ENCODE measurements at places on chromosomes 2 and 18.
A peak's percentile ranks its signal among the peaks of the same experiment; 100 is the strongest.

GRCh38 chr18:27143580-27144287 lies 41.4 kb downstream of the CHST9 start:
- DNase-seq: peak; percentile 60

GRCh38 chr2:207599636-207600035 lies 25.6 kb downstream of the METTL21A start:
- no peak for DNase-seq

DNA sequence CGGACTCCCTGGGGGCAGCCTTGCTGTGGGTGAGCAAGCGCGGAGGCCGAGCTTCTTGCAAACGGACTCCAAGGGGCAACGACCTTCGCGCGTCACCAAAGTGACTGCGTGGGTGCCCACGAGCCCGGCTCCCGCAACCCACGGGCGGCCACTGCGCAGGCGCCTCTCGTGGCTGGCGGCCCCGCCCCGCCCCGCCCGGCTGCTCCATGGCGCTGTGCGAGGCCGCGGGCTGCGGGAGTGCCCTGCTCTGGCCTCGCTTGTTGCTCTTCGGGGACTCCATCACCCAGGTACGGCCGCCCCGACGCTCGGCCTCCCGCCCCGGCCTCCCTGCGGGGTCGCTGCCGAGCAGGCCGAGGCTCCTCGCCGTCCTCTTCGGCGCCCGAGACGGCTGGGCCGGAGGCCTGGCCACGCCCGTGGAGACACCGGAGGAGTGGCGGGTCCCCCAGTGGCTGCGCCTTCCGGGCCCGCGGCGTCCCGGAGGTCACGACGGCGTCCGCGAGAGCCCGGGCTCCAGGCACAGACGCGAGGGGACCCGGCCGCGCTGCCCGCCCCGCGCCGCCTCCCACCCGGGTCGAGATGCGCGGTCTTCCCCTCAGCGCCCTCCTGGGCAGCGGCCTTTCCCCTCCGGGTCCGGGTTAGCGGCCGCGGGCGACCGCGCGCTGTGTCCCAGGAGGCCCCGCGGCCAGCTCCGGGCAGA lies at the start of gene IAH1:
IAH1 (plus strand) TSS at position 191 of the 697 bp plus-strand sequence; CDS start at position 207, 16 bp downstream.
- no peak for DNase-seq

DNA sequence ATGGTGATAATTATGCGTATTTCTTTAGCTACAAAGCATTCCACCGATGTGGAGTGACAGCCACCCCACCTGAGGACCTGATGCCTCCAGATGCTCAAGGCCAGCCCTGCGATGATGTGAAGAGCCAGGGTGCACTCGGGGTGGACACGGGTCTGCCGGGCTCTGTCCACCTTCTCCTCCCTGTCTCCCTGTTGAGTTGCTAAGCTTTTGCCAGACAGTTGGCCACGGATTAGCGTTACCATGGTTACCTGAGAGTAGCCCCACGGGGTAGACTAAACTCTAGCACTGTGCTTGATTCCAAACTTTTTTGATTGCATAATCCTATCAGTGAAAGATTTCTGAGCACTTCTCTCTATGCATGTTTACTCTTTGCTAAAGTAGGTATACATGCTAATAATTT lies 86.2 kb downstream of the SMIM21 start:
- no peak for DNase-seq

DNA sequence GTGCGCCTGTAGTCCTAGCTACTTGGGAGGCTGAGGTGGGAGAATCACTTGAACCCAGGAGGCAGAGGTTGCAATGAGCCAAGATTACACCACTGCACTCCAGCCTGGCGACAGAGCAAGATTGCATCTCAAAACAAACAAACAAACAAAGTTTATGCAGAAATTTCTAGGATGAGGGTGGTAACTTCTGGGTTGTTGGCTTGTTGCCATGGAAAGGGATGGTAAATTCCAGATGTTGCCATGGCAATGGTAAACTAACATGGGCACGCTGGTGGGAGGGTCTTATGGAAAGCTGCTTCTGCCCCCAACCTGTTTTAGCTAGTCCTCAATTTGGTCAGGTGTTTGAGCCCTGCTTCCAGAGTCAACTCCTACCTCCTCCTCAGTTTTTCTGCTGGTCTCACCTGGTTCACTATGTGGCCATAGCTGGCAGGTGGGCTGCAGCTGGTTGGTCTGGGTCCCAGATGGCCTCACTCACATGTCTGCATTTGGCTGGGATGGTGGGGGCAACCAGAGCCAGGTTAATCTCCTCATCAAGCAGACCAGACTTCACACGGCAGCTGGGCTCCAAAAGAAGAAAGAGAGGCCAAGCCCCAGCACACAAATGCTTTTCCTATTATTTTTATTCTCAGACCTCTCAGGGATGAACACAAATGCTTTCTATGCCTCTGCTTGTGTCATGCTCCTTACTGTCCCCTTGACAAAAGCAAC lies 26.6 kb upstream of the TEX44 start:
- no peak for DNase-seq

- DNase-seq: peak; percentile 82
Observed at GRCh38 chr18:42112657-42113420, 157.8 kb downstream of the PIK3C3 start.

GRCh38 chr2:68193144-68193543 lies 35.5 kb downstream of the PNO1 start:
- no peak for DNase-seq

- no peak for DNase-seq
Observed at GRCh38 chr2:216555274-216555673, 56.6 kb downstream of the RPL37A start.

- no peak for DNase-seq
Observed at GRCh38 chr18:8747440-8747937, 42.1 kb downstream of the MTCL1 start.

GRCh38 chr2:100106460-100106859 lies 35.9 kb downstream of the AFF3 start:
- DNase-seq: no peak

DNA sequence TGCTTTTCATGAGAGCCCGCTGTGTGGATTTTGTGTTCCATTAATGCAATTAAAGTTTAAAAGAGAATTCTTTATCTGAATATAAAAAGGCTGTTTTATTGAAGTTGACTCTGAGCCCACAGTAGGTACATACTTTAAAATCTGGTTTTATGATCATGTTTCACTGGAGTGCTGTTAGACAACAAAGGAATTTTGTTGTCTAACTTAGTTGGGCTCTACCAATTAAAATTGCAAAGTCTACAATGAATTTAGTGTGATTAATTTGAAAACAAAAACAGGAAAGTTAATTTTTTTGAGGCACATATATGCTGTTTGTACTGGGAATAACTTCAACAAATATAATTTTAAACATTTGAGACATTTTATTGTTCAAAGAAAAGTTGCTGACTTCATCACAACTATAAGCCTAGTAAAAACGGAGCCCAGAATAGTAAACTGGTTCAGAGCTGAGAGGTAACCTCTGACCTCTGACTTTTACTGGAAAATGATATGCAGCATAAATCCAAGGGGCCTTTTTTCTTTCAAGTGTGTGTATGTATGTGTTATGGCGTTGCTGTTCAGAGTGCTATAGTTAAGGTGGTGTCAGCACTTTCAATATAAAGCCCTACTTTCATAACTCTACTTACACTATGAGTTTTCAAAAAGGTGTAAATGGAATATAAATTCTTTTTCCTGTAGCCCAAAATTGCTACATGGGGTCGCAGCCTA lies 30.2 kb downstream of the MEIS1 start:
- DNase-seq: no peak

- DNase-seq: no peak
Observed at GRCh38 chr18:11944252-11944651, 36.1 kb upstream of the MPPE1 start.

DNA sequence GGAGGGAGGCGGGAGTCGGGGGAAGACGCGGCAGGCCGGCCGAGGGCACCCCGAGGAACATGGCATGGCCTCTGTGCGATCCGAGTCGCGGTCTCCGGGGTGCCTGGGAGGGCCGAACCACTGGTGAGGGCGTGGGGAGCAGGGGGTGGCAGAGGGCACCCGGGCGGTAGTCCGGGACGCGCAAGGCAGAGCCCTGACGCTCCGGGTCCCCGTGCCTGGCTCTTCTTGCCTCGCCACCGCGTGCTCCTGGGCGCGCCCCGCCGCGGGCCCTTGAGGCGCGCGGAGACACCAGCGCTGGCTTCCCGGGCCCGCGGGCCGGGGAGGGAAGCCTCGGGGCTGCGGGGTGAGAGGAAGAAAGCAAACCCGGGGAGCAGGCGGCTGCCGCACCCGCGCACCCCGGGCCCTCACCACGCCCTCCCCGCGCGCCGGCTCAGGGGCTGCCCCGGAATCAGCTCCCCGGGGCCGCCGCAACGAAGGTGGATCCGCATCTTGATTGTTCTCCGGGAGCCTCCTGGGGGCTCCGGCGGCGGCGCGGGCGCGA lies 4.3 kb downstream of the SOX11 start:
- DNase-seq: no peak

DNA sequence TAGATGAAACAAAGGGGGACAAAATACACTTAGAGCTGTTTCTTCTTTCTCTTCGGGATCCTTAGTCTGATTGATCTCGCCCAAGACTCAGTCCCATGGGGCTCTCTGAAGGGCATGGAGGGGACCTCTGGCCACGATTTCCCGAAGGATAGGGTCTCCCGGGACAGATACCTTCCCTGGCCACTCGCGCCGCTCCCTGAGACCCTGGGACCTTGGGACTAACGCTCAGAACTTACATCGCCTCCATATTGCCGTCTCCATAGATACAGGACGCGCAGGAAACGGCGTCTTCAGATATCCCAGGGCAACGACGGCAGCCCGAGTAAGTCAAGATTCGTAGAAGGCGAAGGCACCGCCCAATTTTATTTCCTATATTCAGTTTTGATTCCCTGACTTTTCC lies at the start of gene CFAP65:
CFAP65 (minus strand) TSS at position 265 of the 400 bp plus-strand sequence. CDS start 2,468 bp downstream, outside the sequence.
- DNase-seq: no peak

DNA sequence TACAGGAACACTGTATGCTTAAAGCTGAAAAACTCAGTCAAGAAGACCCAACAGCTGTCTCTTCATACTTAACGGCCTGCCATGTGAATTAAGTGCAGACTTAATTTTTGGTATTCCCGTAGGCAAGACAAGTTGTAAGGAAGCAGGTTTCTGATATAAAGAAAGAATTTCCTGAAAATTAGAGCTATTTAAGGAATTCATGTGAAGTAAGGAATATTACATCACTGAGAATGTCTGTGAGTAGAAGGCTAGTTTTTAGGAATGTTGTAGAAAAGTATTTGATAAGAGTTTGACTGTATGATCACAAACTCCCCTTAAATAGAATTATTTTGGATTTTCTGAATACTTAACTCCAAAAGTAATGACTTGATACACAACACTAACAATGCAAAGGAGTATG lies 51.0 kb downstream of the WDR33 start:
- no peak for DNase-seq

DNA sequence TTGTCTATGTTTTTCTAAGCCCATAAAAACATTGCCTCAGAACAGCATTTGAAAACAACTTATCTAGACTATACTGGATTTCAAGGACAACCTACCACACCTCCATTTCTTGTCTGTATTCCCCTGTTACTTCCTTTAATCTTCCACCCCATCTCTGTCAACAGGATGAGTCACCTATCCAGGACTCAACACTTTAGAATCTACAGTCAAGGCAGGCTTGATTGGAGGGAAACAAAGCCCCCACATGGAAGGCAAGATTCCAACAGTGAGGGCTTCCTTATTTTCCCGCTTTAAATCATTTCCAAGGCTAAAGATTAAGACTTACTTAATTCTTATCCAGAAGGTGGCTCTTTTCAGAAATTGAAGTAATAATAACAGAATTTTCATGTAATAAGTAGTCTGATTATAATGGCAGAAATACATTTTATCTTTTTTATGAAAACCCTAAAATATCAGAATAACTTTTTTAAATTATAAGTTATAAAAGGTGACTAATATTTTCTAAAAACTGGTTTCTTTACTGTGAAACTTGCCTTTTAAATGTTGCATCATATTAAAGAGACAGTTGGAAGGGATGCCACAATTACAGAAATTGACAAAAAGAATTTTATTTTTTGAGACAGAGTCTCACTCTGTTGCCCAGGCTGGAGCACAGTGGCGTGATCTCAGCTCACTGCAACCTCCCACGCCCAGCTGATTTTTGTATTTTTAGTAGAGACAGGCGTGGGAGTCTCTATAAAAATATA lies 138.7 kb upstream of the CCDC150 start:
- no peak for DNase-seq

GRCh38 chr18:3869848-3870247 lies 419.9 kb downstream of the TGIF1 start:
- peak; percentile 36 for DNase-seq

DNA sequence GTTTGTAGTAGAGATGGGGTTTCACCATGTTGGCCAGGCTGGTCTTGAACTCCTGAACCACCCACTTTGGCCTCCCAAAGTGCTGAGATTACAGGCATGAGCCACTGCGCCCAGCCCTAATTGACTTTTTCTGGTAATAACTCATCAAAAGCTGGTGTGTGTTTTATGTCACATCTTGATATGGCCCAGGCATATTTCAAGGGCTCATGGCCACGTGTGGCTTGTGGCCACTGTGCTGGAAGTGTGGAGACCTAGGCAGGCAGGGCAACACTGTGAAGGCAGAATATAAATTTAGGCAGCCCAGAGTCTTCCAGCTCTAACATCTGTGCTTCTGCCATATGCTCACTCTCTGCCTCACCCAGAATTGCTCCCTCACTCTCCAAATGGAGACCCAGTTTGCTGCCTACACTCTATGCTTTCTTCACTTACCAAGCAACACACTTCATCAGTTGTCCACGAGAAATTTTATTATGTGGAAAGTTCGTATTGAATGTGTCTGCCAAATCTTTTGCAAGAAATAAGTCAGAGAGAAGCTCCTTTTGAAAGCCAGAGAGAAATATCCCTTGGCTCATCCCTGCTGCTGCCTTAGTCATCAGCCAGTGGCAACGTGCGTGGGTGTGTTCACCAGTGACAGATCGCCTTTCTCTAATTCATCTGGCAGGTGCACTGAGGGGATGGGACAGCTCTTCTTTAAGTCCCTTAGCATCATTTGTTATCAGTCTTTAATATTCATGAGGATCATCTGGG lies 129.4 kb upstream of the CXCR4 start:
- no peak for DNase-seq

DNA sequence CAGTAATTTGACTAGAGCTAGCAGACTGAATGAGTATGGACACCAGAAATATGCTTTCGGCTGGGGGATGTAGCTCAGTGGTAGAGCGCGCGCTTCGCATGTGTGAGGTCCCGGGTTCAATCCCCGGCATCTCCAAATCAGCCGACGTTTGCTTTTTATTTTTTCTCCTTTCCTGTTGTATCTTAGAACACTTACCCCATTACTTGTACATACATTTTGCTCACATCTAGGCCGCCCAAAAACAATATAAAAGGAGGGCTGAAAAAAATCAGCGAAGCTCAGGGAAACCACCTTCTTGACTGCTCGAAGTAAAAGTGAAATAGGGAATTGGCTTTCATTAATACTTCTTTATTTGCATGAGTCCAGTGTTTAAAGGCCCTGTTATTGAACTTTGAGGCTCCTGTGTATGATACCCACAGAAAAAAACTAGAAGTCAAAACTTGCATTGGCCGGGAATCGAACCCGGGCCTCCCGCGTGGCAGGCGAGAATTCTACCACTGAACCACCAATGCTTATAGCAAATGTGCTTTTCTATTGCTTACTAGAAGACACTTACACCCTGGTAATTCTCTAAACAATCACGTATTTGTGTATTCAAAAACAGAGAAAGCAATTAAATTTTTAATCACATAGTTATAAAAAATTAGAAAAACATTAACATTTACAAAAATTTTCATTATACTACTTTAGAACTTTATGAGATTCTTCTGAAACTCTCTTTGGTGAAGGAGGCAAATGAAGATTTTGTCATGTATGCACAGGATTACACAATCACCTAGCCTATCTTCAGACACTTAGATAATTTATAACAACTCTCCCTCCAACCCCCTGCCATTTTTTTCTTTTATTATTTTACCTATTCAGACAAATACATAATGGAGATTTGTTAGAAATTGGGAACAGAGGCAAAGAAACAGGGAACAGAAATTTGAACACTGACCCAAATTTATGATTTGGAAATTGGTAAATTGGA lies 35.2 kb upstream of the GPD2 start:
- DNase-seq: peak; percentile 76
